ENCODE measurements at places on chromosomes 4 and X.
A peak's percentile ranks its signal among the peaks of the same experiment; 100 is the strongest.

DNA sequence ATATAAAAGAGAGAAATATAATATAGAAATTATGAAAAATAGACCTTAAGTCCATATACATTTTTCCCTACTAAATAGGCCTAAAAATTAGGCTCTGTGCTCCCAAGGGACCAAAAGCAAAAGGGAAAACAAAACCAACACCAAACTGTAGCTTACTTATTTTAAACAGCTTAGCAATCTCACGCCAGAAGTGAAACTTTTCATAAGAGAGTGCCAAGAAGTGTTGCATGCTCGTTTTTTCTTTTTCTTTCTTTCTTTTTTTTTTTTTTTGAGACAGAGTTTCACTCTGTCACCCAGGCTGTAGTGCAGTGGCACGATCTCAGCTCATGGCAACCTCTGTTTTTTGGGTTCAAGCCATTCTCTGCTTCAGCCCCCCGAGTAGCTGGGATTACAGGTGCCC, 250.4 kb downstream of the TMA16 start:
- peak; percentile 13 for DNase-seq

DNA sequence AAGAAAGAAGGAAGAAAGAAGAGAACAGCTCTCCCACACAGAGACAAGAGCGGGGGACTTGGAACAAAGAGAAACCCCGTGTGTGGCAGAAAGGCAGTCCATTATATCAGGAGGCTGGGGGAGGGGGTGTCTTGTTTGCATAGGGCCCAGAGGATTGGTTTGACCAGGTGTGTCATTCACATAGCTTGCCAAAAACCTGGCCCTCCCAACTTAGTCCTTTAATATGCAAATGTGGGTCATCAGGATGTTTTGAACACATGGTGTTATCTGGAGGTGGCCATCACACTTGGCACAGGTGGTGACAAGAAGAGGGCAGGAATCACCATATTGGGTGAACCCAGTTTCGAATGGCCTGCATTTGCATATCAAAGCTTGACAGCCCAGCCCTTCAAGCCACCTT, 111.7 kb downstream of the LINC00632 start:
- no peak for DNase-seq

- DNase-seq: no peak
These were observed 291.3 kb upstream of the TRAM1L1 start for GRCh38 chr4:117376692-117377091.

GRCh38 chrX:55014897-55015299, 14.7 kb downstream of the APEX2 start:
- DNase-seq: no peak

DNA sequence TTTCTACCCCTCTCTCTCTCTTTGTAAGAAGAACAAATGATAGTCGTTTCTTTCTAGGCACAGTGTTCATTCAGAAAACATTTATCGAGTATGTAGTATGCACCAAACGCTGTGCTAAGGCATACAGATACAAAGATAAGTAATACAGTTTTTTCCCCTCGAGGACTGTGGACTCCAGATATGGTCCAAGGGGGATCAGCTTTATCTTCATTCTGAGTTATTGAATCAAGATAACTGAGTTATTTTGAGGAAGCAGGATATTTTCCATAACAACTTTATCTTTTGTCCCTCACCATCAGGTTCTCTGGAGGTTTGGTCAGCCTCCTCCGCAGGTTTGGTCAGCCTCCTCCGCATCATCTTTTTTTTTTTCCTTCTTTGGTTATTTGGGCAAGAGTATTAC, 15.0 kb downstream of the EREG start:
- DNase-seq: no peak
